ENCODE measurements at places on chromosomes 5 and 9. TPM values are rescaled to one million over a fixed set of nuclear protein-coding genes. Genes with fewer than 3 reads are reported as not detected.
A peak's percentile ranks its signal among the peaks of the same experiment; 100 is the strongest.

DNA sequence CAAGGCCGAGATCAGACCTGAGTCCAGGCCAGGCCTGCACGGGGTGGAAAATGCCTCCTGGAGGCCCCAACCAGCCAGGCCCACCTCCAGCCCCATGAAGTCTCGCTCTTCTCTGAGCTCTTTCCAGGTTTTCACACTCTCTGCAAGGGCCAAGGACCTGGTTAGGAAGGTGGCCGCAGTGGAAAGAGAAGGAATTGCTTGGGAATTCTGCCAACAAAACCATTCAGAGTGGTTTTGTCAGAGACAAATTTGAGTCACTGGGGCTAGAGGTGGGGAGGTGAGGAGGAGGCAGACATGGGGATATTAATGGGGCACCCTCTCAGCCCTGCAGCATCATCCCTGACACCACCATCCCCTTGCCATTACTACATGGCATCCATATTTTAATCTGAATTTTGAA is 261.0 kb downstream of the ROR2 start:
- H3K4me3 ChIP-seq: no peak overlapping the region
- H3K36me3 ChIP-seq: no peaks in the 10 kb centered on the region
- no peak overlapping the region for H3K27ac ChIP-seq
- H3K27me3 ChIP-seq: no peaks in the 10 kb centered on the region
- no peaks in the 10 kb centered on the region for H3K4me1 ChIP-seq
- DNase-seq: no peak

DNA sequence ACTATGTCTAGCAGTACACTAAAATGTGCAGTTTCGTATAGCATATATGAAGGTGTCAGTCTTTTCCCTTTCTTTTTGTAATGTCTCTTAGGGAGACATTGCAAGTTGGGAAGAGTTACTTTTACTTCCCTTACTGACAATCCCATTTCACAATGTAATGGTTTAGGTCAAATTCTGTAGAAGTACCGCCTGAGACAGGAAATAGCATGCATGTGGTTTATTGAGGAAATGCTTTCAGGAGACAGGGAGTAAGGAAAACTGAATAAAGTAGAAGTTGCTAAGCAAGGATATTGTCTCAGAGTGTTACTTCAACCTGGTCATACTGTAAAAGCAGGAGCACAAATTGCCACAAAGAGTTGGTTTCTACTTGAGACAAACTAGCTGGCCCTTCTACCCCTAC is 32.1 kb upstream of the MSANTD3 start:
- H3K36me3 ChIP-seq: no peaks in the 10 kb centered on the region
- H3K27ac ChIP-seq: no peak overlapping the region
- no peak for DNase-seq
- no peak overlapping the region for H3K4me3 ChIP-seq
- H3K4me1 ChIP-seq: peaks cover 4% of the 10 kb centered on the region

- H3K27ac ChIP-seq: no peak overlapping the region
- H3K4me3 ChIP-seq: no peak overlapping the region
- no peak for DNase-seq
Measured at GRCh38 chr5:104817127-104817526, 1254.5 kb upstream of the NUDT12 start.

DNA sequence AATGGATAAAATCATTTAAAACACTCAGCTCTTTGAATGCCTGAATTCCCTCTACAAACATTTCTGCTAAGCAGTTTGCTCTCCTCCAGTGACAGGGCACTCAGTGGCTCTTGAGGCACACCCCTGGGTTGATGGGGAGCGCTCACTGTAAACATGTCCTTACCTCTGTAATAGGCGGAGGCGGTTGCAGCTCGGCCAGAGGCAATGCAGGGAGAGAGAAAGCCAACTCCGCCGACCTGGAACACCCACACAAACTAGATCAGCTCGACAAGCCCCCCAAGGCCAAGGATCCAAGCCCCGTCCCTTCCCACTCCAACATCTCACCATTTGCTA is 329 bp downstream of the CDC23 start:
- H3K36me3 ChIP-seq: no peaks in the 10 kb centered on the region
- no peaks in the 10 kb centered on the region for H3K4me1 ChIP-seq
- peak overlapping the region; percentile 99 for H3K4me3 ChIP-seq

- peaks cover 5% of the 10 kb centered on the region for H3K4me1 ChIP-seq
- H3K27ac ChIP-seq: no peak overlapping the region
- no peak for DNase-seq
- no peaks in the 10 kb centered on the region for H3K27me3 ChIP-seq
- H3K4me3 ChIP-seq: no peak overlapping the region
Measured at GRCh38 chr9:107292821-107293542, 9.9 kb downstream of the RAD23B start.

- H3K27me3 ChIP-seq: peaks cover 25% of the 10 kb centered on the region
- DNase-seq: peak; percentile 57
- H3K4me1 ChIP-seq: peaks cover 22% of the 10 kb centered on the region
- no peaks in the 10 kb centered on the region for H3K36me3 ChIP-seq
- no peak overlapping the region for H3K4me3 ChIP-seq
Measured at GRCh38 chr5:149002761-149003689, 59.8 kb downstream of the SH3TC2 start.

The FAM81B gene
- total RNA-seq: 0.67 TPM
